ENCODE measurements at places on chromosomes 5 and 9.

DNA sequence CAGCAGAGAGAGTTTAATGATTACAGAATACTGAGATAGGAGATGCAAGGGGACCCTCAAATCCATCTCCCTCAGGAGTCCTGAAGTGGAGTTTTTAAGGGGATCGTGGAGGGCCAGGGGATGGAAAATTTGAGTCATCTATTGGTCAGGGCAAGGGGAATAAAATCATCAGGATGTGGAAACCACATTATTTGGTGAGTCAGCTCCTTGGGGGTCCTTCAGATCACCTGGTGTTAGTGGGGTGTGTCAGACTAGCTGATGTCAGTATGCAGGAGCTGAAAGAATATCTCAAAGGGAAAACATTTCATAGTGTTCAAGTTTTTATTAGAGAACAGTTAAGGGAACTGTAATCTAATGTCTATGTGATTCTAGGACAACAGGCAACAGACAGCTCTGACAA lies 183.0 kb upstream of the FTMT start:
- DNase-seq = no peak

- DNase-seq = no peak
These were observed 40.6 kb downstream of the HACD4 start for GRCh38 chr9:20990867-20991266.

DNA sequence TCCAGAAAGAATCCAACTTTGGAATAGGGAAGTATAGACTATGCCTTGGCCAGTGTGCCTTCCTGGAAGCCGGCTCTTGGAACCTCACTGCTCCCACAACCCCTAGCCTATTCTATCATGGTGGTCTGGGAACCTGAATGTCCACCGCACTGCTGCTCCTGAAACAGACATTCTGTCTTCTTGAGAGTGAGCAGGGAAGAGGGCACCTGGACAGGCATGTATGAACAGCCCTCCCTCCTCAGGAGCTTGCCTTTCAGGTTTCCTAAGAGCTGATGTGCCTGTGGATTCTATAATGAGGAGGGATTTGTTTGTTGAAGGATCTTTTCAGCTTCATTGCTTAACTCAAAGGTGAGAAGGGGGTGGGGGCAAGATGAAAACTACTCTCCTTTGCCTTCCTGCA lies 55.1 kb upstream of the XPA start:
- DNase-seq = no peak

DNA sequence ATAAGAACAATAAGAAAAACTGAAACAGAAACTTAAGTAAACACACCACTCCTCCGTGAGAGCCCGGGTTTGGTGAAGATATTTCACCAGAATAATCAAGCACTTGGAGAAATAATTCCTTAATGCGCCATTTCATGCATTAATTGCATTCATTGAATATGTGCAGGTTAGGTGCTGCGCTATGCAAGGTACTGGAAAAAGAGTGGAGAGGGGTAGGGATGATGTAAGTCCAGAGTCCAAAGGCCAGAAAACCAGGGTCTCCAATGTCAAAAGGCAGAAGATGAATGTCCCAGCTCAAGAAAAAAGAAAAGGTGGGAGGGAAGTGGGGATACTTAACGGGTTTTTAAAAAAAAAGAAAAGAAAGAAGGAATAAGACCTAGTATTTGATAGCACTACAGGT lies 669 bp upstream of the ZFP37 start:
- no peak for DNase-seq

DNA sequence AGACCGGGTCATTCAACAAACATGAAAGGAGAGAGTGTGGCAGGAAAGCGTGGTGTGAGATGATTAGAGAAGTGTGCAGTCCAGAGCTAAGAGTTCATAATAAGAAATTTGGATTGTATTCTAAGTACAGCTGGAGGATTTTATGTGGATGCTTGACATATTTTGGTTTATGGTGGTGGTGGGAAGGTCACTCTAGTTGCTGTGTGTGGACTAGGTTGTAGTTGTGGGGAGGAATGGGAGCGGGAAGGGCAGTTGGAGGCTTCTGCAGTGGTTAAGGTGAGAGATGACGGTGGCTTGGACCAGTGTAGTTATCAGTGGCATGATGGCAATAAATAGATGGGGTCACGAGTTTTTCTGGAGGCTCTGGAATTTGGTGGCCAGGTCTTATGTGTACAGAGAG lies 45.7 kb upstream of the GPR151 start:
- no peak for DNase-seq

DNA sequence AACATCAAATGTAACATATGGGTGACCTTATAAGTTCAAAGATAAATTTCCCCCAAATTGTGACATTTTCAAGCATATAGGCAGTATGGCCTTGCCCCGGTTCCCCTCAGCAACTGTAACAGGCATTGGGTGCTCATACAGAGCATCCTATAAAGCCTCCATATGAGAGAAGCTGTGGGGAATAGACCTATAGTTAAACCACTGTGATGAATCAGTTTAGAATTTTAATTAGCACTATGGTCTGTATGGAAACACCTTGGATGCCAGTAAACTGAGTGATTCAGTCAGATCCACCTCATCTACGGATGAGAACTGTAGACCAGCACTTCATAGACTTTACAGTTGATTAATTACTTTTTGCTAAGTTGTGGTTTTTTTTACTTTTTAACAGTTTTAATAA lies 79.4 kb downstream of the ERCC6L2 start:
- no peak for DNase-seq

DNA sequence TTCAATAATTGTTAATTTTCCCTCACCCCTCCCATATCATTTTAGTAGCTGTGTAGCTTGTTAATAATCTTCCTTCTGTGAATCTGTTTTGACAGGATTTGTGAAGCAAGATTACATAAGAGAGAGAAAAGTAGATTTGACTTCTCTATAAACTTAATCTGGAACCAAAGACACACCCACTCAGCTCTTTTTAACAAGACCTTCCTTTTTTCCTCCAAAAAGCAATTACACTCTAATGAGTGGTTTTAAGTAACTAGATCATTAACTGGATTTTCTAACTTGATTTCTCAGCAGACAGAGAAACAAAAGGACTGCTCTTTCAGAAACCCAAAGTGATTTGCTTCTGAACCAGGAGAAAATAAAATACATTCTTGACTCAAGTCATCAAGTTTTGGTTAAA lies 21.9 kb downstream of the RFK start:
- no peak for DNase-seq

- no peak for DNase-seq
These were observed 61.9 kb downstream of the SNX24 start for GRCh38 chr5:122907276-122907675.

DNA sequence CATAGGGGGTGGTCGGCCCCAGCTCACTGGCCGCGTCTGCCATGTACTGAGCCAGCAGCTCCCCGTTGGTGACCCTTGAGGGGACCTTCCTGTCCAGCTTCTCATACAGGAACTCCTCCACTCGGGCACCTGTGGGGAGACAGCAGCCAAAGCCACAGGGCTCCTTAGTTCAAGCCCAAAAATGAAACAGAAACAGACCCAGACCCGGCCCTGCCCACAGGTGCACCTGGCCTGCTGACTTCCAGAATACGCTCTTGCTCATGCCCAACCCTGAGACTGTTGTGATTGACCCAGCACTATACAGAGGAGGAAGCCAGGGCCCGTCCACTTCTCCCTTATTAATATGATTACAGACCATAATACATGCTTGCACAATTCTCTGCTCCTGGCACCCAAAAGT lies 7.0 kb downstream of the SH3GLB2 start:
- DNase-seq = no peak

DNA sequence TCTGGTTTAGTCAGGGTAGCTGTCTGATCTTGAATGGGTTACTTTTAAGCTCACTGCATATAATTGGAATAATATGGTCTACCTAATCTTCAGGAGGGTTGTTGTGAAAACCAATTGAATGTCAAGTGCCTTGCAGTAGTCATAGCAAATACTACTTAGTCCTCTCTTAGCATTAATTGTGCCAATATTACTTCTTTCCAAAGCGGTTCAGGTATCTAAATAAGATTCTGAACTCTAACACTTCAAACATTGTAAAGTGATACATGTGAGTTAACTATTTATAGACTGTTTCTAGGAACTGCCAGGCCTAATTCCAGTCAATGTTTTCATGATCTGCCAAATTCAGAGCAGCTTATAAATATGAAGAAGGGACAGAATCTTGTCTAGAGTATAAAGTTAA lies 140.2 kb downstream of the SH3GL2 start:
- DNase-seq = no peak

DNA sequence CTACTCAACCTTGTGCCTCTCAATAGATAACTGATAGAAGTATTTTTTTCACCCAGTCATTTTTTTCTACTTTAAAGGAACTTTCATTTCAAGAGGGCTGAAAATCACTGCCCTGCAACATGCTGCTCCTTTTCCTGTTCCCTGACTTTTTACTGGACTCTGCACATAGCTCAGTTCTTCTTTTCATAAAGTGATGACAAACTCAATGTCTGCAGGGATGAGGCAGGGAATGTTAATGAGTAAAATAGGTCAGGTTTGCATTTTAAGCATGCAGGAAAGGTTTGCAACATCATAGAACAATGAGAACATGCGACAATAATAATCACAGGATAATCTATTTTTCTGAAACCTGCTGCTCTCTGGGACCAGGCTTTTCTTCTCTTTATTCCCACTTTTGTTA lies 172.2 kb upstream of the SGCD start:
- no peak for DNase-seq

- DNase-seq = no peak
These were observed 34.0 kb downstream of the KIAA1958 start for GRCh38 chr9:112520656-112521055.

- DNase-seq = no peak
These were observed 7.9 kb upstream of the C1QTNF2 start for GRCh38 chr5:160378330-160378729.

DNA sequence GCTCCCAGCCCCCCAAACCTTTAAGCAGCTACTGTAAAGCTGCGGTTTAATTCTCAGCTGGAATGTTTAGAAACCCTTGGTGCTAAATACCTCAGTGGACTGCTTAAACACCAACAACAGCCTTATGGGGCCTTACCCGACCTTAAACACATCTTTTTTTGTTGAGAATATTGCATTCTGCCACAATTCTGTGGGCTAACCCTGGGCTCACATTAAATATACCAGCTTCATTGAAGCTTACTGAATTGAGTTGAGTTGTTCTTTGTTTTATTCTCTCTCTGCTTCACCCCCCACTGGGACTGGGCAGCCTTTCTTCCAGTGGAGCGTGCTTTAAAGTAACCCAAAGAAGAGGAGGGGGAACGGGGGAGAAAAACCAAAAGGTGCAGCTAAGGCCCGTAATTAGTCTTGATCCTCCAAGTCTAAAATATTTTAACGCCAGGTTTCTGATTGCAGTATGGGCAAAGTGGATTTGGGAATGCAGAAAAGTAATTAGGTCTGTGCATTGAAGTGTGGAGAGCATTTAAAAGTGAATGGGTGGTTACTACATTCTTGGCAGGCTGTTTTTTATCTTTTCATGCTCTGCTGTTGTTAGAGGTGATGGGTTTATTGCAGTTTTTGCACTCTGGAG lies 281.2 kb downstream of the NR2F1-AS1 start:
- no peak for DNase-seq

DNA sequence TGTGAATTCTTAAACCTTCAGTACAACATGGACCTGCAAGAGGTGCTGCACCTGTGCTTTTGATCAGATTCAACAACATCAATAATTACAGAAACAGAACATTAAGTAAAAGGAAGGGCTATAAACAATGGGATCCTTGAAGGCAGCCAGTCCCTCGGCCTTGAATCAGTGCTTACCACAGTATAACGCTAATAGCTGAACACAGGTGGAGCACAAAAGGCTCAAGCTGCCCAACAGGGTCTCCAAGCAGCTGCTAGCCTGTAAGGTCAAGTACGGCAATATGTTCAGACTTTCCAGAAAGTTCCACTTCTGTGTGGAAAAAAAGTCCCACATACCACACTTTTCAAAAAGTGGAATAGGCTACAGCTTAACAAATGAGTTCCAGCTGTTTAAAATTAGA lies 61.9 kb upstream of the ITGA1 start:
- DNase-seq = no peak

- DNase-seq = no peak
These were observed 1.6 kb upstream of the PHYKPL start for GRCh38 chr5:178234121-178234749.

DNA sequence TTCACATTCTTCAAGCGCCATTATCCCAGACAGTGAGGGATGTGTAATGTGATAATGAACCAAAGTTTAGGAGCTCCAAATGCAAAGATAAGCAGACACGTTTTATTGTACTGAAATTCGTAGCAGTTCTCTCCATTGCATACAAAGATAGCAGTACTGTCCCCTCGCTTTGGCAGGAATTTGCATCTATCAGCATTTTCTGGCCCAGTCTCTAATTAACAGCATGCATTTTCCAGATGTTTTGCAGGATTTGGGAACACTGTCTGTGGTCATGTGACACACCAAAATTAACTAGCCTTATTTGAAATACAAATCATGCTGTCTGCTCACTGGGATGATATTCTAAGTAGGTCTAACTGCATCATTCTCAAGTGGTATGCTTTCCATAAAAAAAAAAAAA lies 235.9 kb upstream of the TRPM3 start:
- no peak for DNase-seq

GRCh38 chr5:171610686-171611085 lies 174.9 kb upstream of the SMIM23 start:
- no peak for DNase-seq

DNA sequence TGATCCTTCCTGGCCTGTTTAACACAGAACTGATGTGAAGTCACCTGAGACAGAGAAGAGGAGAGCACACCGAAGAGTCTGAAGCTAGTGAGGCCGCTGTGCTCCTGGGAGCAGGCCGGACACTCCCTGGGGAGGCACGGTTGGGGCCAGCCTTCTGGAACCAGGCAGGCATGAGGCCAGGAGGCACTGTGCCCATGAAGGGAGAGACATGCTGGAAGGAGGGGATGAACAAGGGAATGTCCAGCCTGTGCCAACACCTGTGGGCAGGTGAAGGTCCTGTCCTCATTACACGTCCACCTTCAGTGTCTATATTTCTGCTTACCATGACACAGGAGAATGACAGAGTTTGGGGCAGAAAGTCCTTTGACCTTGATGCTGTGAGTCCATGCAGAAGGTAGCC lies 183.8 kb upstream of the S1PR3 start:
- no peak for DNase-seq

- DNase-seq = no peak
These were observed 450.1 kb downstream of the PLK2 start for GRCh38 chr5:58009754-58010153.

GRCh38 chr5:8848997-8849594 lies 696.8 kb downstream of the SEMA5A start:
- no peak for DNase-seq

GRCh38 chr9:124198331-124198730 lies 59.4 kb upstream of the NEK6 start:
- DNase-seq = no peak

DNA sequence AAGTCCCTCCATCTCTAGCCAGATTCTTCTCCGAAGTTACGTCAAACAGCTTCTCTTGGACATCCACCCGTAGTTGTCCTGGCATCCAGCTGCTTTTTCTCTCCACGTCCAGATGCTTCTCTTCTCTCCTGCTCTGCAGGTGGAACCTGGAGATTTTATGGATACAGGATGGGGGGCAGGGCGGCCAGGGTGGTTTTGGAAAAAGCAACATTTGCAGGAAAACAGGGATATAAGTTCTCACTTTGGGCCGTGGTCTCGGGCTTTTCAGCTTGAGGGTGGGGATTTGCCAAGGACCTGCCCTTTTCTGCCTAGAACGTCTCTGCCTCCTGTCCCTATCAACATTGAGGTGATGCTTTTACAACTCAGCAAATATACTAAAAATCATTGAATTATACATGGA lies 1941.6 kb upstream of the C9orf72 start:
- DNase-seq = no peak

- DNase-seq = no peak
These were observed 21.0 kb downstream of the SNX30 start for GRCh38 chr9:112771359-112772214.

- no peak for DNase-seq
These were observed 88.1 kb downstream of the ANXA1 start for GRCh38 chr9:73239570-73240265.

Measured in iPS DF 6.9 (cell line).